ENCODE measurements at places on chromosomes 12 and 14.

- DNase-seq: no peak
These were observed 212.1 kb downstream of the PHLDA1 start for GRCh38 chr12:75819512-75819911.

GRCh38 chr12:114686773-114687500 lies 3.0 kb upstream of the TBX3 start:
- no peak for DNase-seq

DNA sequence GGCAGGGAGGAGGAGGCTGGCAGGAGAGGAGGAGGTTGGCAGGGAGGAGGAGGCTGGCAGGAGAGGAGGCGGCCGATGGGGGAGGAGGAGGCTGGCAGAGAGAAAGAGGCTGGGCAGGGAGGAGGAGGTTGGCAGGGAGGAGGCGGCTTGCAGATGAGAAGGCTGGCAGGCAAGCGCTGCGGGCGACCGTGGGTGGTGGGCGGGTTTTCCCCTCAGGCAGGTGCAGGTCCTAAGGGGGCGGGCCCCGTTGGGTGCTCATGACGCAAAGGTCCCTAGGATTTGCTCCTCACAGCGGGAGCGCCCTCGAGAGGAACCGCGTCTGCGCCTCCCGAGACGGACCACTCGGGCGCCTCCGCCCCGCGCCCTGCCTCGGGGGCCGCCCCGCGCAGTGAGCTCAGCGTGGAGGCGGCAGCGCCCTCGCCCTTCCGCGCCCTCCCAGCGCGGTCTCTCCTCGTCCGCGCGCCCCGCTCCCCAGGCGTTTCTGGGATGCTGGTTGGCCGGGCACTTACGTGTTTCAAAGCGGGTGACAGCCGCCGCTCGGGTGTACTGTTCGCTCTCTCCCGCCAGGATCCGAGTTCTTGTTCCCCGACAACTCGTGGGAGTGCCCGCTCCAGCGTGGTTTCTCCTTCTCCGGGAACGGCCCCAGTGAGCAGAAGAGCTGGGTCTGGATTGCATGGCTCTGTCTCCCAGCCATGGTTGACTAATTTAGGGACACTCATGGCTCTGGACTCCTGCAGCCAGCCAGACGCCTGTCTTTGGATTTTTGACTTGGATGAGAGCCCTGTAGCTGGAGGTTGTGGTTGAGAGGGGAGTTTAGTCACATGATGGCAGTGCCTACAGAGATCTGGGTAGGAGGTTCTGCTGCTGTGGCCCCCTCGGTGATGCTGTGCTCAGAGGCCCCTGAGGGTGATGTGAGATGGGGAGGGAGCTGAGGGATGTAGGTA lies 64.1 kb upstream of the PPP4R3A start:
- peak; percentile 66 for DNase-seq

DNA sequence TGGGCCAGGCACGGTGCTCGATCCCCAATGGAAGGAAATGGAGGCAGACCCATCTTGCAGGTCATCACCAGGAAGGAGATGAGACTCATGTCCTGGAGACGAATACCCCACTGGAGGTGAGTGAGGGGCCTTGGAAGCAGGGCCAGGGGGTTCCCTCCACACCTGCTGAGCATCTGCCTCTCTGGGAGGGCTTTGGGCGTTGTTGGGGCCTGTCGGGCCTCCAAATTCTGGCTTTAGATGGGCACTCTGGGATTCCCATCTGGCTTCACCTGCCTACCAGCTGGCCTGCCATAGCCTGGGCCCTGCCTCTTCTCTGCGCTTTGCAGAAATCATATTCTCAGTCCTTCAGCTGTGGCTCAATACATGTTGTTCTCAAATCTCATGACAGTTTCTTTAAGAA lies 13.9 kb downstream of the RTL1 start:
- DNase-seq: no peak

- DNase-seq: no peak
These were observed 174.0 kb downstream of the ITPR2 start for GRCh38 chr12:26658991-26659390.

Measured in T1000 (cell line).